ENCODE measurements at places on chromosomes 2 and 18.

DNA sequence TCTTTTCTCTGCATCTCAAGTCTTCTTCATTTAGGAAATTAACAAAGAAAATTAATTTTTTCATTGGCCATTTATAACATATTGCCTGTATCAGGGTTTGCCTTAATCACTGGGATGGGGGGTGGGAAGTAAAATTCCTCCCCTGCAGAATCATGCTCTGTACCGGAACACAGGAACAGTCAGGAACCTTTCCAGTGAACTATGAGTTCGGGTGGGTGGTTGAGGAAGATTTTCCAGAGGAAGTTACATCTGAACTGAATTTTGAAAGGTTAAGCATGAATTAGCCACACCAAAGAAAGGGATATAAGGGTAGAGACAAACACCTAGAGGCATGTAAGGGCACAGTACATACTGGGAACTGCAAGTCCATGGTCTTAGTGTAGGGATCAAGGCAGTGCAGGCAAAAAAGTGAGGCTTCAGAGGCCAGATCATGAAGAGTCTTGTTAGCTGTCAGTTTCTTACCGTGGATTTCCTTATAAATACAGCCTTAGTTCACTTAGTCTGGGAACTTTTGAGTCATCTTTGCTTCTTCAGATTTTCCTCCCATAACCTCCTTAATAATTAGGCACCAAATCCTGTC, 55.6 kb downstream of the FAM117B start:
- no peak for DNase-seq

DNA sequence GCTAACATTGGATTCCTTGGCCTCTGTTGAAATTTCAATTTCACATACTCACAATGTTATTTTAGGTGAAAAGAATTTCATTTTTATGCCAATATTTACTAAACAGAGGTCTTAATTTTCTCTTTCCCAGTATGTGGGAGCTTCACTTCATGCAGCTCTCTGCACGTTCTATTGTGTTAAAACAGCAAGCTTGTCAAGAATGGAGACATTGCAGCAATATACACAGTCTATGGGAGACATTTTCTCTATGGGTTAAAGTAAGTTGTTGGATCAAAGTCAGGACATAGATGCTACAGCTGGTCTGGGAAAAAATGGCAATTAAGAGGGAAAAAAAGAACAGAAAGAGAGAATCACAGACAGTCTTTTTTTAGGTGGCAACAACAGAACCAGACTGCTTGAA, 70.4 kb upstream of the ARHGAP15 start:
- no peak for DNase-seq

DNA sequence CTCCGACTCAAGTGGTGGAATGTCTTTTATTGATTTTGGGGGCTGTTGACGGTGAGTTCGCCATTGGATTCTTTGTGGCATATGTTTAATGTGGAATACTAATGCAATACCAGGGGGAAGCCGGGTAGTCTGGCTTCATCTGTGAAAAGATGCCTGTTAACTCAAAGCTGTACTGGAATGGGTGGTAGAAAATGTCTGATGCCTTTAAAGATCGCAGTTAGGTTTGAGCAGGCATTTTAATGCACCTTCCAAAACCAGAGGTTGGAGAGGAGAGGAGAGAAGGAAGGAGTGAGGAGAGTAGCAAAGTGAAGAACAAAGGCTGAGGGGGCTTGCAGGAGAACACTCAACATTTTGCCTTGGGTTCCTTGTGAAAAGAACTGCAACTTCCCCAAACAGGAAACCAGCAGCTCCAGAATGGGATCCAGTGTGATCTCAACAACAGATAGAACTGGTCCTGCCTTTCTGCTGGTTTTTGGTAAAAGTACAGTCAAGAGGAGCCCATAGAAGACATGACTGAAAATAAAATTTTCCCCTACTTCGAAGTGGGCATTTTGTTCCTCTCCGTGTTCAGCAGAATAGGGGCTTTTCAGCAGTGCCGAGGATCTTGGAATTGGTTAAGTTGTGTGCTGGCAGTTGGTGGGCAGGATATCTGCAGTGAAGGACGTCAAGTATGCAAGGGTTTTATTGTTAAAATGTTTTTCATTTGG, 1.5 kb downstream of the ZNF532 start:
- no peak for DNase-seq

DNA sequence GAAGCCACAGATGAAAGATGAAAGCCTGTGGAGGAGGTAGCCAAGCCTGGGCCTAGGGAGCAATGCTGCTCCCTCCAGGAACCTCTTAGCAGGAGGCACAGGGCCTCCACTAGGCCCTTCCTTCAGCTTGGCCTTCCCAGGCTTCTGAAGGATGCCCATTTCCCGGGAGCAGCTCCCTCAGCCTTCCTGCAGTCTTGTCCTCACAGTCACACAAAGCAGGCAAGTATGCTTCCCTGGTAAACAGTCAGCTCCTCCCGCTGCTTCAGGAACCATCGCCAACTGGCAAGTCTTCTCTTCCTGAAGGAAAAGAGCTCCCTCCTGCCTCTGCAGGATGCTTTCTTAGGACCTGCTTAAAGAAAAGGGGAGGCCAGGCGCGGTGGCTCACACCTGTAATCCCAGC, 53.2 kb downstream of the SMAD7 start:
- DNase-seq: no peak

- no peak for DNase-seq
Measured at GRCh38 chr2:85785027-85785822, 31.4 kb downstream of the ATOH8 start.

DNA sequence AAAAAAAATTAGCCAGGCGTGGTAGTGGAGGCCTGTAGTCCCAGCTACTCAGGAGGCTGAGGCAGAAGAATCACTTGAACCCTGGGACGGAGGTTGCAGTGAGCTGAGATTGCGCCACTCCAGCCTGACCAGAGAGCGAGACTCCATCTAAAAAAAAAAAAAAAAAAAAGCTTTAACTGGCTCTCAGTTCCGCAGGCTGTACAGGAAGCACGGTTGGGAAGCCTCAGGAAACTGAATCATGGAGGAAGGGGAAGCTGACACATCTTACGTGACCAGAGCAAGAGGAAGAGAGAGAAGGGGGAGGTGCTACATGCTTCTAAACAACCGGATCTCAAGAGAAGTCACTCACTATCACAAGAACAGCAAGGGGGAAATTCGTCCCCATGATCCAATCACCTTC, 505.6 kb upstream of the SLC8A1 start:
- no peak for DNase-seq

DNA sequence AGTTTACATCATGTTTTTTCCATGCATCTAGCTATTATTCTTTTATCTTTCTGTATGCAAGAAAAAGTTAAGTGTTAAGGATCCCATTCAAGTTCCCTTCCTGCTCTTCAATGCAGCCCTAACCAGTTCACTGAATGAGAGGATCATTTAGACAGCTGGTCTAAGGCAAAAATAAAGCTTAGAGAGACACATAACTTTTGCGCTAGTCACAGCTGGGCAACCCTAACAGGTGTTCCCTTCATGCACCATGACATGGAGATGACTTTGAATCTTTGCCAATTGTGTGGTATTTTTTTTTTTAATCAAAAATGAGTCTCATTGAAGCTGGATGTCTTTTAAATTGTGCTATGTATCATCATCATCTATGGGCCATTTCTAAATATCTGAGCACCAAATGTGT, 393.8 kb upstream of the CYRIA start:
- no peak for DNase-seq

DNA sequence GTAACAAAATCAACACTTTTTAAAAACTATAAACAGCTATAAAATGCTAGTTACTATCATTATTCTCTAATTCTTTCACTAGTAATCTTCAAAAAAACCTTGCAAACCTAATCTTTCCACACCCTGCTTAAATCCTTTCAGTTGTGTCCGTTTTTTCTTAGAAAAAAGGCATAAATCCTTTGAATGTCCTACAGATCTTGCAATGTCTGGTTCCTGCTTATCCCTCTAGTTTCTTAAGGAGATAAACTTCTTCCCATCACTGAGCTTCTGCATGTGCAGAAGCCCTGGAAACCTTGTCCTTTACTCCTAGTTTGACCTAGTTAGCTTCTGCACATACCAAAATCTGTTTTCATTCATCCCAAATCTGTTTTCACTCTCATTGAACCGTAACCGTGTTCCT, 1.3 kb upstream of the PNO1 start:
- DNase-seq: no peak

GRCh38 chr2:96831679-96832078, 12.1 kb downstream of the ANKRD23 start:
- no peak for DNase-seq

DNA sequence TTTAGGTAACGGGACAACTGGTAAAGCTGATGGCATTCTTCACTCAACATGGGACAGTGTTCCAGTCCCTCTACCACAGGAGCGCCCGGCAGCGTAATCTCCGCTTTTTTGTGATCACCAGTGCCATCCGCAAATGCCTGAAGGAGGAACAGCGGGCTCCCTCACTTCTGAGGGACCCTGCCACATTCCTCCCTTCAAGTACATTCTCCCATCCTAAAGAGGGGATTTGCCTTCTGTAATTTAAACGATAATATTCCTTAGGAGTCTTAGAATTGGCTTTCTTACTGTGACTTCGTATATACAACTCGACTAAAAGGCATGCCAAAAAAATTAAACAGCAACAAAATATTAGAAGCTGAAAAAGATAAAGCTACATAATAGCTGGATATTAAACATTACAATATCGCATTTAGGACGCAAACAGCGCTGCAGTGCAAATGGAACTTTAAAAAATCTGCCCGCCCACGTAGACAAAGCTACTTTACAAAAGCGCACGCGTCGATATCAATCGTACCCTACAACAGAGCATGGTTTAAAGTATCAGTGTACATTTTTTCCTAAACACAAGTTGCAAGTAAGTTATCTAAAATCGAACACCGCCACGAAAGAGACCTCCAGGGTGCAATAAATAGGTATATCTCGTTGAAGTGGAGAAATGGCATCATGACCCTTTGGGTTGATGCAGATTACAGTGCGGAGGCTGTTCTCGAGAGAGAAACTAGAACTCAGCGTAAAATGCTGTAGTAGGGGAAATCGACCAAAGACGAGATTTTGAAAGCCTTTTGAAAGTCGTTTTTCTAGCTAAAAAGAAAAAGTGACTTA, 2.3 kb upstream of the VSNL1 start:
- DNase-seq: no peak

All from stimulated activated CD4-positive, alpha-beta T cell treated with anti-CD3 and anti-CD28 coated beads, Interleukin-4, amount 100 ng/mL, for 48 hours (primary cell).